ENCODE measurements at places on chromosomes 1 and 21. TPM values are rescaled to one million over a fixed set of nuclear protein-coding genes. Genes with fewer than 3 reads are reported as not detected.

GRCh38 chr1:87980494-87980893 lies 651.8 kb downstream of the LMO4 start:
- no peak for DNase-seq

- DNase-seq = peak; percentile 36
These were observed 2.0 kb downstream of the AHDC1 start for GRCh38 chr1:27601771-27602461.

- DNase-seq = no peak
These were observed 91.4 kb downstream of the GPATCH2 start for GRCh38 chr1:217539510-217539909.

DNA sequence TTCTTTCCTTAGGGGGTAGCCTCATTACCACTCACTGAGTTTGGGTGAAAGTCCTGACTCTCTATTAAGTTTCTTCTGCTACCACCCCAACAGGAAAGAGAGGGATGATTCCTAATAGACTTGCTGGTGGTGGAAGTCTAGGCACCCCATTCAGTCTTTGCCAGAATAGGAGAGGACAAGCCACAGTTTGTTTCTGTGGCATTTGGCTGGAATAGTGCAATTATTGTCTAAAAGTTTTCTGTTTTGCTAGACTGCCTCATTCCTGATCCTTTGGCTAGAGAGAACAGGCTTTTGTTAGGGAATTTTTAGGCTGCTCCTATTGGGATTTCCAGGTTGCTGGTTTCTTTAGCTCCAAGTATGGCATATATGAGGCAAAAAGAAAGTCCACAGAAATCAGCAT lies 9.9 kb upstream of the HJV start:
- DNase-seq = no peak

GRCh38 chr1:208631092-208631491 lies 386.9 kb upstream of the PLXNA2 start:
- no peak for DNase-seq

DNA sequence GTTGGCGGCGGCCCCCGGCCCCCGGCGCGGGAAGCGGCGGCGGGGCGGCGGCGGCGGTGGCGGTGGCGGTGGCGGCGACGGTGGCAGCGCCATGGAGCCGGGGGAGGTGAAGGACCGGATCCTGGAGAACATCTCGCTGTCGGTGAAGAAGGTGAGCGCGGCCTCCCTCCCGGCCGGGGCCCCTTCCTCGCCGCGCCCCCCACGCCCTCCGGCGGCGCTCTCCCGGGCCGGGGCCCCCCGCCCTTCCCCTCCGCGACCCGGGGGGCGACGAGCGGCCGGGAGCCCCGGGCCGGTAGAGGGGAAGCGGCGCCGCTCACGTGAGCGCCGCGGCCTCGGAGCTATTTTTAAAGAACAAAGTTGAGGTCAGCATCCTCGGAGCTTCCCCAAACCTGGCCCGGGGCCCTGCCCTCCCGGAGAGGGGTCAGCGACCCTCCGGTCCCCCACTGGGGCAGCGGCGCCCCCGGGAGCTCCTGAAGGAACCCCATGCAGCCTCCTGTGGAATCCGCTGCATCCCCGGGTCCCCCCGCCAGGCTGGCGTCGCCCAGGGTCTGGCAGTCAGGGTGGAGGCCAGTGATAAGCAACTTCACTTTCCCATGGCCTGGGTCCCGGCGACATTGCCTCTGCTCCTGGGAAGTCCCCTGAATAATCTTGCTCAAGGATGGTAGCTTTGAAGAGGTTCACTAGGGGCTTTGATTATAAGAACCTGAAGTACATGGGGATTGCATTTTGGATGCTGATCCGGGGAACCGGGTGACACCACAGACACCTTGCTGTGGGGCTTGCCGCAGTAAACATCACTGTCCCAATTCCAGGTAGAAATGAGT lies 560 bp downstream of the PLEKHM2 start:
- DNase-seq = peak; percentile 51

The SRM gene
- total RNA-seq = 240 TPM

The KRTAP23-1 gene
- not detected for total RNA-seq

The EPHB2 gene
- 0.13 TPM for total RNA-seq

The PGBD2 gene
- total RNA-seq = 3.2 TPM

The TNFRSF9 gene
- total RNA-seq = 214 TPM
